ENCODE measurements at places on chromosomes 6 and 20. TPM values are rescaled to one million over a fixed set of nuclear protein-coding genes. Genes with fewer than 3 reads are reported as not detected.

GRCh38 chr6:111057074-111057752, 30.1 kb upstream of the SLC16A10 start:
- DNase-seq = no peak

- no peak for DNase-seq
Measured at GRCh38 chr20:23497536-23497935, 6.6 kb downstream of the CST8 start.

GRCh38 chr6:157887892-157888291, 64.8 kb downstream of the SNX9 start:
- DNase-seq = no peak

Gene EPPIN
- total RNA-seq = not detected

Gene ASIP
- not detected for total RNA-seq

Gene SLC35D3
- total RNA-seq = 0.92 TPM

- no peak for DNase-seq
Measured at GRCh38 chr20:6994452-6994851, 227.0 kb downstream of the BMP2 start.

DNA sequence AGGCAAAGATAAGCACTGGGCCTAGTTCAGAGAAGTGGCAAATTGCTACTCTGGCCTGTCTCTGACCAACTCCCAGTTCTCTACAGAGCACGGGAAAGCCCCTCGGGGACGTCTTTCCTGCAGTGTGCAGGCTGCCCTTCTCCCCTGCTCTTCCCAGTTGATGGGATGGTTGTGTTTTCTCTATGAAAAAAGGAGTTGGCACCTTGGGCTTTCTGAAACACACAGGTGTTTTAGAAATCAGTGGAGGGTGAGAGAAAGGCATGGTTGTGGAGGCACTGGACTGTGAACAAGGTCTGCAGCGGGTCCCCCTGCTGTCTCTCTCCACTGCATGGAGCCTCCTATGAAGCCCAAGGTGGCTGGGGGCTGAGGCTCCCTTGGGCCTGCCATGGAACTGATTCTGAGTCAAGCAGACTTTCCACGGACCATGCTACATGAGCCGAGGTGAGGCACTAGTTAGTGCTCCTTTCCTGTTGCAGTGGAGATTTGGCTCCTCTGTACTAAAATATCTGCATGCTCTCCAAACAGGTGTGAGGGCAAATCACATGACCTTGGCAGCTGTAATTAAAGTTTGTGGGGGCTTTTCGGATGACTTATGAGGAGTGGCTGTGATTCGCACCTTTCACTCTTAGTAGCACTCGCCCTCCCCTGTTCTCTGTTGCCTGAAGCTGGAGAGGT, 16.3 kb downstream of the GTSF1L start:
- DNase-seq = no peak

- DNase-seq = no peak
Measured at GRCh38 chr6:28737750-28738395, 185.9 kb downstream of the TRIM27 start.

Data from mucosa of descending colon (tissue), 3 donors.